Stimulated activated CD8-positive, alpha-beta memory T cell treated with anti-CD3 and anti-CD28 coated beads, Interleukin-4, amount 100 ng/mL, for 1 hour (primary cell): ENCODE measurements at places on chromosomes 5 and 9.

DNA sequence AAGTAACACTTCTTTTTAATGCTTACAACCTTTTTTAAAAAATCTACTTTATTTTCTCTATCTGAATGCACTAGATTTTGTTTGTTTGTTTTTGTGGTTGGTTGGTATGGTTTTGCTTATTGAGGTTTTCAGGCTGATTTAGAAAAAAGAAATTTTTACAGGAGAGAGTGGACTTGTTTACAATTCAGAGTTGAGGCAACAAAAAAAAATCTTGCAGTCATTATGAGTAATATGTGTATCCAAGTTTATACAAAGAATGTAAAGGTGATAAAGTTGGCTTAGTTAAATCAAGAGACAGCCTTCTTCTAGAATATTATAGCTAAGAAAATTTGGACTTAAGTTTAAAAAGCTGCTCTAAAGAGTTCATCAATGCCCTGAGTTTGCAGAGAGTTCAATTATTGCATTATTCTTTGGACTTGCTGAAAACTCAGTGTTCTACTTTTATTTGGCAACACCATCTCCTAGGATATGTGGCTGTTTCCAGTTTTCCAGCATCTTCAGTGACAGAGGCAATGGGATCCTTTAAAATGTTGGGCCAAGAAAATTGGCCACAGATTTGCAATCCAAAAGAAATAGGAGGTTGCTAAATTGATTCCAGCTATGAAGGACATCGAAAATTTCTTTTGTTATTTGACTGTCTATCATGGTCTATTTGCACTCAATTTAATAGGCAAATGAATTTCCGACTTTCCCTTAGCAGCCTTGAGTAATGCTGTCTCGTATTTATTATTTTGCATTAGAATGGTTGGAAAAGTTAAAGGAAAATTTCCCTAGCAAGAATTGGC is 10.7 kb downstream of the STK32A start:
- no peak for DNase-seq

DNA sequence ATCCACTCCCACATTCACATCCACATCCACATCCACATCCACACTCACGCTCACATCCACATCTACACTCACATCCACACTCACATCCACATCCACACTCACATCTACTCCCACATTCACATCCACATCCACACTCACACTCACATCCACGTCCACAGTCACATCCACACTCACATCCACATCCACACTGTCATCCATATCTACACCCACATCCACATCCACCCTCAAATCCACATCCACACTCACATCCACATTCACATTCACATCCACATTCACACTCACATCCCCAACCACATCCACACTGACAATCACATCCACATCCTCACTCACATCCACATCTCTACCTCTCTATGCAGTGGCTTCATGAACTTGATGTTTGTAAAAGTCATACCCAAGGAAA is 190.5 kb downstream of the IRX1 start:
- DNase-seq, result no peak

DNA sequence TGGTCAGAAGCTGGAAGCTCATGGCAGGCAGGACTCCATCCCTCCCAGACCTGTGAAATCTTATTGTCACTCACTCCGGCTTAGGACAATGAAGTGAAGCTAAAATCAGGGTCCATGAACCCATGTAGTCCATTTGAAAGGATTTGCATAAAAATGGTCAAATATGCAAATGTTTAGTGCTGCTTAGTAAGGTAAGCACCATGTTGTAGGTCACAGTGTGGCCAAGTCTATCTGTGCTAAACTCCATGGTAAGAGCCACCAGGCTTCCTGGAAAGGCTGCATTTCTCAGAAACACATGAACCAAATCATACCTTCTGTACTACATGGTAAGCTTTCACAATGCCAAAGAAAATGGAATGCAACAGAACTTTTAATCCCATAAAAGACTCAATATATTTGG is 5.7 kb downstream of the ALG2 start:
- DNase-seq, result no peak

- no peak for DNase-seq
Measured at GRCh38 chr9:113131689-113132151, 19.1 kb upstream of the SLC31A2 start.

- DNase-seq, result no peak
Measured at GRCh38 chr5:151493665-151494064, 46.3 kb downstream of the SLC36A1 start.

DNA sequence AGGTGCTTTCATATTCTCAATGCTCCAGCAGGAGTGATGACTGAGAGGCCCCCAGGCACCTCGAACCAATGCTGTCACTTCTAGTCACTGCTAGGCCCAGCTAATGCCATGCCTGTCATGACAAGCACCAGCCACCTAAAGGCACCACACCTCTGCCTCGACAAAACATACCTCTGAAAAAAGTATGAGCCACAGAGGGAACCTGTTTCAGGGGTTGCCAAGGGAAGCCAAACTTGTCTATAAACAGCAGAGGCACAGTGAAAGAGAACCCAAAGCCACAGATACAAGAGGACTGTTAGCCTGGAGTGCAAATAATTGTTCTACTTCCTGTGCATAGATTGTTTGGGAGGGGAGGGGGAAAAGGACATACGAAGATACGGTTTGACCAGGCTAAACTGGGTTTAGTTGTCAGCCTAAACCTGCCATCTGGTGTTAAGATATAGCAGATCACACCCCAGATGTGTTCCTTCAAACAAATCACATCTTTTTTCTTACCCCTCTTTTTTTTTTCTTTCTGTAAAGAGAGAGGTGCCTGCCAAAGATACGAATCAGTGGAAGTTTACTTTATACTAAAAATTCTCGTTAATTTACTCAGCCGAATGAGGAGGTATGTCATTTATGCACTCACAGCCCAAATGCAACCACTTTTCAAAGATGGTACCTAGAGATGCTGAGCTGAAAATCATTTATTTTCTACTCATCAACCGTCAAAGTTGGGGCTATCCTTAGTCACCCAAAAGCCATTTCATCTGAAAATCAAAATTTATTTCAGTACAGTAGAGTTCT is 45.7 kb downstream of the BNC2 start:
- DNase-seq, result no peak

- DNase-seq, result no peak
Measured at GRCh38 chr5:14790220-14790619, 81.4 kb downstream of the ANKH start.

DNA sequence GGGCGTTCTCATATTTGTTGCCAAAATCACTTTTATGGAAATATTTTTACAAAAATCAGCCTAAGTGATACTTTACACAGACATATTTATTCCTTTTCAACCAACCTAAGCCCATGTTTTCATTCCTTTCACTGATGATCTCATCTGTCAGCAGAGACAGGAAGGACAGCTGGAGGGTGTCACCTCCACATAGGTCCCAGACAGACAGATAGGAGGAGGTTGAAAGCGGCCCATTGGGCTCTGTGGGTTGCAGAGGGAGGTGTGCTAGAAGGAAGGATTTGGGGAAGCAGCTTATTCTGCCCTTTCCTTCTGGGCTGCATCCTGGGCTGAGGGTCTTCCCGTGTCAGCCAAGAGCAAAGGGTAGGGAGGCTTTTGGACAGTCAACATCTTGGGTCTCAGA is 26.0 kb upstream of the SEMA4D start:
- no peak for DNase-seq

GRCh38 chr5:180289433-180289832 is 2.5 kb downstream of the MAPK9 start:
- DNase-seq, result no peak

DNA sequence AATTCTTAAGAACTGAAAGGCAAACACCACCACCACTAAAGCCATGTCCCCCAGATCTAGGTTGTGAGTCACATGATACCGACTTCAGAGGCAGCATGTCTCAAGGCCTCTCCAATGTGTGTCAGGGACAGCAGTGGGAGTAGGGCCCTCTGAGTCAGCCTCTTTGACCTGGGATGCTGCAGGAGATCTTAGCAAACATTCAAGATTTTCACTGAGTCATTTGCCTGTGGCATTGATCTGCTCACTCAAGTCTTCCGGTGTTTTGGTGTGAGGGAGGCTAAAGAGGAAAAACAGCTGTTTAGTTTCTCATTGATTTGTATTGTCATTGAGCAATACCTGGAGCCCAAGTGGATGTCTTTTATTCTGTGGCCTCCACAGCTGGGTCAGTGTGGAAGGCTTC is 36.1 kb downstream of the TMC1 start:
- no peak for DNase-seq

- no peak for DNase-seq
Measured at GRCh38 chr5:181203093-181203711, 1.8 kb downstream of the TRIM7 start.

DNA sequence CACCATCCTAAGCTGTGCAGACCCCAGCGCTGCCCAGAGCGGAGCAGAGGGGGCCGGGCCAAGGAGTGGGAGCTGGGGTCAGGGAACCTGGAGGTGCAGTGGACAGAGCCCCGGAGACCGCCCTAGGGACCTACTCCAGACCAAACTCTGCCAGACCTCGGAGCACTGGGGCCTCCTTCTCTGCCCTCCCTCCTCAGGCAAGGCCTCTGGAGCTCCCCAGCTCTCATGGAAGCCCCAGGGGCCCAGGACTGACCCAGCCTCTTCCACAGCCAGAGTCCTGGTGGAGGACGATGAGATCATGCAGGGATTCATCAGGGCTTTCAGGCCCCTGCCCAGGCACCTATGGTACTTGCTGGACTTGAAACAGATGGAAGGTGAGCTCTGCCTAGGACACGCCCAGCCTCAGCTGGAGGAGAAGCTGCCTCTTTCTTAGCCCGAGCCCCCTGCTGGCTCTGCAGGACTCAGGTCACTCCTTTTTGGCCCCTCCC is 3.6 kb downstream of the PAEP start:
- DNase-seq, result no peak

GRCh38 chr9:84991514-84991870 is 322.0 kb downstream of the NTRK2 start:
- DNase-seq, result no peak

- no peak for DNase-seq
Measured at GRCh38 chr5:120254385-120254784, 209.7 kb upstream of the PRR16 start.

- no peak for DNase-seq
Measured at GRCh38 chr5:131262953-131263541, 806 bp upstream of the CDC42SE2 start.

DNA sequence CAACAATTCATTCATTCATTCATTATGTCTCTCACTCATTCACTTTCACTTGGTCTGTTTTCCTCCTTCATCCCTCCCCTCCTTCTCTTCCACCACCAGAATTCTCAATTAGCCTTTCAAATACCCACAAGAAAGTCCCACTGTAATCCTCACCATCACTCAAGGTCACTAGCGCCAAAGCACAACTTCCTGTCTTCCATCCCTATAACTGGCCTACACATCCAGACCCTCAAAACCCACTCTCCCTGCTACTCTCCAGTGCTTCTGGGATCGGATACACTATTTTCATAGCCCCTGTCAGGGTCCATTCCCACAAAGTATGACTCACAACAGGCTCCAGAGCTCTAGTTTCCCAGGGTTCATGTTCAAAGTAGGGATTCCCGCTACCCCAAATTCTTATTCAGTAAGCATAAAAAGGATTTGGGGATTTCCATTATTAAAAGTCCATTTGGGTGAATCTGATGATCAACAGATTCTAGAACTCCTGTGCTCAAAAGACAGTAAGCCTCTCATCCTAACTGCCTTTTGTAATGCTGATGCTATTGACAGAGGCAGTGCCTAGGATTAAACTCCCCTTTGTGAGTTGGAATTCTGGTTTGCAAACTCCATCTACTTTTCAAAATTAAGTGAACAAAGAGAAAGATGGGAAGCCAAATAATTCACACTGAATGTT is 250.9 kb downstream of the SEMA5A start:
- no peak for DNase-seq

DNA sequence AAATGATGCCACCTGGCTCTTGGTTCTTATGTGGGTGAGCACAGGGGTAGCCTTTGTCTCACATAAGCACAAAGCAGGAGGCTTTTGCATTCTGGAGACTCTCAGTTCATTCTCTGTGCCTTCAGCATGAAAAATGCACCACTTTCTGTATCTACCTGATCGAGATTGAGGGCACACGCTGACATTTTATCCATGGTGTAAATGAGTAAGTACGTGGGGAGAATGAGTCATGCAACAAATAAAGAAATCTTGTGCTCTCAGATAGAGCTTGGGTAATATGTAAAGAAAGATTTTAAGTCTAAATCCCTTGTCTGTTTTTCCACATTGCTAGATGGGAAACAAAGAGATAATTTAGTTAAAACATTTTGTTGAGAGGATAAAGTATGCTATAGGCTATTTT is 607.2 kb upstream of the WWC1 start:
- DNase-seq, result no peak

GRCh38 chr9:89664010-89664409 is 59.2 kb downstream of the GADD45G start:
- no peak for DNase-seq

- DNase-seq, result no peak
Measured at GRCh38 chr9:109253241-109253636, 67.6 kb downstream of the EPB41L4B start.

DNA sequence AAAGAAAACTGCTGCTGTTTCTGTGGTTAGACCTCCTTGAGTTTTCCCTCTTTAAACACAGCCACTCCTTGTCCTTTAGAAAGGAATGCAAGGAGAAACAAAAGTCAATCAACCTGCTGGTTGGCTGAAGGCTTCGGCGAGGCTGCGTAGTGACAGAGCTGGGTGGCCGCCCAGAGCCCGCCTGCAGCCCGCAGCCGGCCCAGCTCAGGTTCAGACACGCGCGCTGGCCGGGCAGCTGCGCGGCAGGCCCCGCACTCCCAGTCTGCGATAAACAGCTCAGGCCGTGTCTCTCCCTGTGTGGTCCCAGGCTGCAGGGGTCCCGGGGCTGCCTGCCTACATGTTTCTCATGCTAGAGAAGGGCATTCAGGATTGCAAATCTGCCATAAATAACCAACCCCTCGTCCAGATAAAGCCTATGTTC is 115.4 kb downstream of the HSD17B3 start:
- DNase-seq, result no peak

DNA sequence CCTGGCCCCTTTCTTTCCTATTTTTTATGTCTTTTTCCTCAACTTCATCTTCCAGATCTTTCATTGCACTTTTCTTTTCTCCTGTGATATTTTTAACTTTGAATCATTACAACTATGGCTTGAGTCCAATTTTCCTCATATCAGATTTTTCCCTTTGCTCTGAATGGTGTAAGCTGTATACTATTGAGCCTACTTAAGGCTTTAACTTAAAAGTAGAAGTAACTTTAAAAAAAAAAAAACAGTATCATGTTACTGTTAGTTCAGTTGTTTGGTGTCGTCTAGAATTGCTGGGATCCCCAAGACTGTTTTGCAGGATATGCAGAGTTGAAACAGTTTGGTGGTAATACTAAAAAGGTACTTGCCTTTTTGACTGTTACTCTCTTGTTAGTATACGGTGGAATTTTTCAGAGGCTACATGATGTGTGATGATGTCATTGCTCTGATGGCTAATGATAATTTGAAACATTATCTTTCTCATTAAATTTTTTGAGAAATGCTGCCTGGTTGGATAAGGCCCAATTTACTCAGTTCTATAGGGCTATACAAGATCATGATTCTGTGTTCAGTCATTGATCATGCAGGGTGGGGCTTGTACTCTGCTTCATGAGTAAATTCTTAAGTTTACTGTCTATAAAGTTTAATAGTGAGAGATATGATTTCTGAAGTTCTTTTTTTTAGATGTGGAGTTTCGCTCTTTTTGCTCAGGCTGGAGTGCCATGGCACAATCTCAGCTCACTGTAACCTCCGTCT is 8.8 kb downstream of the NAA35 start:
- no peak for DNase-seq

- DNase-seq, result no peak
Measured at GRCh38 chr9:126615791-126616447, 2.2 kb downstream of the LMX1B start.
